Activated T-cell treated with anti-CD3 and anti-CD28 coated beads, Interleukin-2, amount 50 U/mL, for 72 hours (primary cell): ENCODE measurements at places on chromosomes 3 and 15. TPM values are rescaled to one million over a fixed set of nuclear protein-coding genes. Genes with fewer than 3 reads are reported as not detected.
A peak's percentile ranks its signal among the peaks of the same experiment; 100 is the strongest.

LRRIQ4 gene
- not detected for total RNA-seq

DNA sequence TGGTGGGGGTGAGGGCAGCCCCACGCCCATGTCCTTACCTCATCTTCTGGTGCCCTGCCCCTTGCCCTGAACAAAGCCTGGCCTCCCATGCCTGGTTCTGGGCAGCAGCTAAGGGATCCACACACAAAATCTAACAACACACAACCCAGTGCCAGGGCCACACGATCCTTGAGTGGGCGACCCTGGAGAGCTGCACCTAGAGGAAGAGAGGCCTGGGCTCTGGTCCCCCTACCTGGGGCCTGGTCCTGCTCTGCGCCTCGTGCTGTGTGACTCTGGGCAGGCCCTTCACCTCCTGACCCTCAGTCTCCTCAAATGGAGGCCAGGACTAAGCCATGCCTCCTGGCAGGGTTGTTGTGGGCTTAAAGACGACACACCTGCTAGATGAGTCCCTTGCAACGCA is 20.0 kb upstream of the C3orf22 start:
- no peak for DNase-seq

DNA sequence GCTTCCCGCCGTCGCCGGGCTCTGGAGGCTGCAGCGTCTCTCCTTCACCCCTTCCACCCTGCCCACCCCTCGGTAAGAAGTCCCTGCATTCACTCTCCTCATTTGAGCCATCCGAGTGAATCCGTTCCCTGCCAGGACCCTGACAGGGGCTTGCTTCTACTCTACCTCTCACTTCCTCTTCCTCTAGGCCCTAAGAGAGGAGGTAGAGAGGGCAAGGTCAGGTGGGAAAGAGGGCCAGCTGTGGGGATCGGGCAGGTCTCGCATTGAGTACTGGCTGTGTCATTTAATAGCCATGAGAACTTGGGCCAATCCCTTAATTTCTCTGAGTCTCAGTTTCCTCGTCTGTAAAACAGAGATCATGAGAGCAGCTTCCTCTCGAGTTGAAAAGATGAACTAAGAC is 283.6 kb downstream of the UACA start:
- DNase-seq, result no peak

DNA sequence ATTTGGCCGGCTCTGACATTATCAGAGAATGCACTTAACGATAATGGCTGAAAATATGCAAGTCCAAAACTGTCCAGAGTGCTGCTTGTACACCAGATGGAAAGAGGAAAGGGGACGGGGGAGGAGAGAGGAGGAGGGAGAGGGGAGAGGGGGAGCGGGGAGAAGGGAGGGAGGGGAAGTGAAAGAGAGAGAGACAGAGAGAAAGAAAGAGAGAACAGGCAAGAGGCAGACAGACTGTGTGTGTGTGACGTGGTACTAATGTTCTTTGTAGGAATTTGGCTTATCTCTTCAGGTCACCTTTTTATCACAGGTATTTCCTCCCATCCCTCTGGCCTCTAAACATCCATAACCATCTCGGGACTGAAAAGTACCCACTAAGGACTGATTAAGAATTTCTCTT is 75.1 kb upstream of the LMOD3 start:
- no peak for DNase-seq

CD80 gene
- 8.3 TPM for total RNA-seq

GRCh38 chr3:54659347-54659746 is 268.5 kb downstream of the LRTM1 start:
- no peak for DNase-seq

DNA sequence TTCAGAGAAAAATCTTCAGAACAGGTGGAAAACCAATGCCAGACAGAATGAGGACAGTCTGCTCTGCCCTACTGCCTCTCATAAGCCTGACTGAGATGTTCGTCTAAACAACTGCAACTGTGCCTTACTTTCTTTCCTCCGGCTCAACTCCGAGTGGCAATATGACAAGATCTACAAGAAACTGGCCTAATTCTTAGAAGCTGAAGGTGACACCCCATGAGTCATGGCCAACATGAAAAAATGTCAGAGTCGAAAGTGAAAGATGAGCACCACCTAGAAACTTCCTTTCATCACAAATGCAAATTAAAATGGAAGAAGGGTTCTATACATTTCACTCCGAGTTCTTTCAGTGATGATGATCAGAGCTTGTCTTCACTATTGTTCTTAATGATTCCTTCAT is 12.9 kb downstream of the PCYT1A start:
- DNase-seq, result peak; percentile 79

GRCh38 chr15:99976811-99977271 is 243.6 kb upstream of the LYSMD4 start:
- DNase-seq, result no peak

DNA sequence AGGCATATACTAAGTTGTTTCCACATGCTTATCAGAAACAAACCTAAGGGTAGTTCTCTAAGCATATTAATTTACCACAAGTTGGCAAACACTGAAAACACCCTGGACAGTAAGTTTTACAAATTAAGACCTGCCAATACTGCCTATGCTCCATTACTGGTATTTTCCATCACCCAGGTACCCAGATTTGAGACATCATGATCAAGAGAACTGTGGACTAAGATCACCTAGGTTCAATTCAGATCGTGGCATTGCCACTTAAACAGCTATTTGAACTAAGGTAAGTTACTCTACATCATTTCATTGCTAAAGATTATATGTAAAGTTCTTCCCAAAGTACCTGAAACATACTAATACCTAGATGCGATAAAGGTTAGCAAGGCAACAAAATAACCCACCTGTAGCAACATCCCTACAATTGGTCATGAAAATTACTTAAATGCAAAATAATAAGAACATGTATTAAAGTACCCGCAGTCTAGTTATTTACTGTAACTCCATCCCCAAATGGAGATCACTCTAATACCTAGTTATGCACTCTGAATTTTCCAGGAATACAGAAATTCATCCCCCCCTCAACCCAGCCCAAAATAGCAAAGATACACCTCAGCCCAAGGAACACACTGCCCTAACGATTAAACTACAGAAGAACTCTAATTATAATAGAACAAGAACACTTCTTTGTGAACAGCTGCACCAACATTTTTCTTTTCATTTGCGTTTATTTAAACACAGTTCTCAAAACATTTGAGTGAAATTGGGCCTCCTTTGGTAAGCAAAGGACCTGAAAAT is 21.6 kb downstream of the TRA2B start:
- DNase-seq, result no peak

KCNAB1 gene
- total RNA-seq, result not detected

SCN11A gene
- total RNA-seq, result 0.44 TPM

- DNase-seq, result no peak
These were observed 1091.9 kb downstream of the NSUN3 start for GRCh38 chr3:95154766-95155165.

DNA sequence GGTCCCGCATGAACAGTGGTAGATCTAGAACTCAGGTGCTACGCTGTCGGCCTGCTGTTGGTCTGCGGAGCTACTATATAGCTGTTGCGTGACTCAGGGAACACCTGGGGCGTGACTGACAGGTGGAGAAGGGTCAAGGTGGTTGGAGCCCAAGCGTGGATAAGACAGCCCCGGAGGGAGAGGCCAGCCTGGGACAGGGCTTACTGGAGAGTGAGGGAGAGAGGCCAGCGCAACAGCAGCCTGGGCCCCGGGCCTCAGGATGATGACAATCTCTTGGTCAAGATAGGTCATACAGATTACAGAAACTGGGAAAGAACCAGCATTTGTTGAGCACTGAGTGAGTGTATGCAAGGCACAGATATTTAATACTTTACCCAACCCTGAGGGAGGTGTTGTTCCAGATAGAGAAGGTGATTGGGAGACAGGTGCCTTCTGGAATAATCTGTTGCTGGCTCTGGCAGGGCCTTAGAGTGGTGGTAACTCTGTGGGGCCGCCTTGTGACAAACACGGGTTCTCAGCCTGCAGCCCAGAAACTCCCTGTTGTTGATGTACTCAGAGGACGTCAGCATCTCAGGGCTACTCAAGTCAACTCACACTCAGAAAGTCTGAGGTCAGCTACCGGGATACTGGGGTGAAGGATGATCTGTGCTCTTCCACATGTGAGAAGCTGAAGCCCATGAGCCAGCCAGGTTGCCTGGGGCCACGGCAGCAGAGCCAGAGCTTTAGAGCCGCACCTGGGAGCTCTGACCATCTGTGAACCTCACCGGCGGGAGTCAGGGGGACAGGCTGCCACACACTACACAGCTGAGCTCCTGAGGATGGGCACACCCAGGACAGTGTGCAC is 265.4 kb upstream of the HES1 start:
- DNase-seq, result no peak

DNA sequence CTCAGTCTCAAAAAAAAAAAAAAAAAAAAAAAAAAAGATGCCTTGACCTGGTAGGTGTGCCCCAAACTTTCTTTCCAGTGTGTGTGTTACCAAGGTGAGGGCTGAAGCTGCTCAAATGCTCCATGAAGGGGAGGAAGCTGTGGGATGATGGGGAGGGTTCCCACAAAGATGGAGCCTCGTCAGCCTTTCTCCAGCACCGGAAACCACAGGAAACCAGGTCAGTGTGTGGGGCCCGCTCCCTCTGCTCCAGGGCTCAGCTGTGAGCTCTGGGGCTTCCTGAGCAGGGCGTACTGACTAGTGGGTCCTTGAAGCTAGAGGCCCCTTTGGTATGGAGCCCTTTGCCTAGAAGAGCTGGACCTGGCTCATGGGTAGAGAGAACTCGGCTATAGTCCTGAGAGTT is 681 bp upstream of the IL17RE start:
- peak; percentile 28 for DNase-seq

GRCh38 chr3:25695731-25696420 is 31.2 kb upstream of the TOP2B start:
- DNase-seq, result no peak

DNA sequence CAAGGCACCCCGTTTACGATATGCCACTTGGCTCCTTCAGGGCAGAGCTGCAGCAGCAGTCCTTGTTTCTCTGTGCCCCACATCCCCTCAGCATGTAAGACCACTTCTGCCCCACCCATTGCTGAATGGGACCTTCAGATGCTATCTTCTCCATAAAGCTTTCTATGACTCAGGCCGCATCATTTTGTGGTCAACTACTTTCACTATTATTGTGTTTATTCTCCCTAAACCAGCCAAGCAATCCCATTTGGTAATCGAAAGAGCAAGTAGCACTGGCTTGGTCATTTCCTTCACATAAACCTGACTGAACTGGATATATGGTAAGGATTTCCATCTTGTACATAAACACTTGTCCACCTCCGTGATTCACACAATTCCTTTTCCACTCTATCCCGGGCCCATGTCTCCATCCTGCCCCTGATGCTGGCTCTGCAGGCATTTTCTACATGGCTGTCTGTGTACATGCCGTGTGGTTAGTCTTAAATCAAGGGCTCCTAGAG is 25.7 kb downstream of the LIPC start:
- DNase-seq, result peak; percentile 72

GRCh38 chr3:159660326-159660725 is 328.3 kb upstream of the IL12A start:
- DNase-seq, result no peak

GOLGA6L24 gene
- not detected for total RNA-seq

ICE2 gene
- total RNA-seq, result 91.7 TPM

CNTN3 gene
- total RNA-seq, result not detected

DNA sequence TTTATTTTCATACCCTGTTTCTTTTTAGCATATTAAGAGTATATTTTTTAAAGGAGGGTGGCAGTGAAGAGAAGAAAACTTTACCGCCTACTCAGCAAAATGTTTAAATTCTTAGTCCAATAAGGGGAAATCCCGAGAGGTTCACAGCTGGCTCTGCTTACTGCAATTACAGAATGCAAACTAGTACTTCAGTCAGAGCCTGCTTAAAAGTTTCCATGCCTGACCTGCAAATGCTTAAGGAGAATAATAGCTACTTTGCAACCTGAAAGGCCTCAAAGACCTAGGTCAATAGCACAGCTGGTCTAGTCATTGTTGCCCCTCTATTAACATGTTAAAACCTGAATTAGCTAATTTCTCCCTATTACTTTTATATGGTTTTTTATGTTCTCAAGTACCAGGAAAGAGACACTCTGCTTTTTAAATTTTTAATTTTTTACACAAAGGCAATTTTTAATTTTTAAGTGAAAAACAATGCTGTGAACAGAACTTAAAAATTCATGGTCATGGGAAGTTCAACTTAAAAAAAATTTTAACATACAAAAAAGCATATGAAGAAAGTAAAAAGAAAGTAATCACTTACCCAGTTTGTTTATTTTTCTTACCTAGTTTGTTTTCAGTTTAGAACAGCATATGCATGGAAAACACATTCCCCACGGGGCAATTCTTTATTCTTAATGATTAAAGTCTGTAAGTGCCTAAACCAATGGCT is 79.2 kb downstream of the P3H2 start:
- DNase-seq, result no peak

HRH1 gene
- 4.6 TPM for total RNA-seq

- DNase-seq, result no peak
These were observed 27.7 kb downstream of the MAGI1 start for GRCh38 chr3:66010739-66011655.

NR1I2 gene
- 0.17 TPM for total RNA-seq

VILL gene
- 12.5 TPM for total RNA-seq

DNA sequence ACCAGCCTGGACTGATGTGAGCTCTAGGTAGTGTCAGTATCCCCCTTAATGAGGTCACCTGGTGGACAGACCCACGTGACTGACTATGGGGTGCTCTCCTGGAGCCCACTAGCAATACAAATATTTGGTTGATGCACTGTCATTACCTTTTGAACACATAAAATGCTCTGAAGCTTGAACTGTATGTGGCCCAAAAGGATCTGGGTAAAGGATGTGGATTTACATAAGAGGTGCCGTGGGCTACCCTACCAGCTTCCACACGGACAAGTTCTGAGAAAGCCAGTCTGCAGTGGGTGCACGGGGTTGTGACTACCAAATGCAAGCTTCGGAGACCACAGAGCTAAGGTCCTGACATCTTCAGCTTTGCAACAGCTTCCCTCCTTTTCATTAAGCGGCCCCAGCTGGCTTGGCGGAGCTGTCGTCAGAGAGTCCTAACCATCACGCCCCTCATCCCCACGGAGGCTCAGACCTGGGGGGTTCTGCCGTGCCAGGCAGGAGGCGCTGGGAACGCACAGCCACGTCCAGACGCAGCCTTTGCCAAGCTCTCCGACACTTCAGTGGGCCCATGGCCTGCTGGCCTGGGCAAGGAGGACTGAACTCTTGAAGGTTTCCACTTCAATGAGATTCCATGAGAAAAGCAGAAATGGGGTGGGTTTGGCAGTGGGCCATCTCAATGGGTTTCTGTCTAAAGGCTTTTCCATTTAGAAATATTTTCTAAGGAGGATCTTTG is 228.3 kb downstream of the ADAMTS17 start:
- no peak for DNase-seq

DNA sequence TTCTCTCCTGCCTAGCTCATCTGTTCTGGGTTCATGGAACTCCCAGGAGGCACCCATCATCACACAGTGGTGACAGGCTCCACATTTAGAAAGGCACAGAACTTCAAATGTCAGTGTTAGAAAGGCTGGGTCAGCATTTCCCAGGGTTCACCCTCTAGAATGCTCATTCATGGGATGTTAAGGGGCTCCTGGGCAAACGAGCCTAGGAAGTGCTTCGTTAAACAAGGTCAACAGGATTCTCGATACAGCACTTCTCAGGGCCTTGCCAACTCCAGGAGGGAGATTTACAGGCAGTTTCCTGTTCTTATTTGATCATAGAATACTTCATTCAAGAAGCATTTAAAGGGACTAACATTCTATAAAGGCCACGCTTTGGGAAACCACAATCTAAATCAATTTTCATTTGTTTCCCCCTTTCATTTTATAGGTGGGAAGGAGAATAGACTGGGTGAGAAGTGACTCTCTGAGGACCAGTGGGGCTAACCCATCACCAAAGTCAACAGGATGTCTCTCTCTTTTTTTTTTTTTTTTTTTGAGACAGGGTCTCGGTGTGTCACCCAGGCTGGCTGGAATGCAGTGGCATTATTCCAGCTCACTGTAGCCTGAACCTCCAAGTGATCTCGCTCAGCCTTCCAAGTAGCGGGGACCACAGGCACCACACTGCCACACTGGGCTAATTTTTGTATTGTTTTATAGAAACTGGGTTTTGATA is 14.3 kb downstream of the IGDCC4 start:
- DNase-seq, result no peak
